ENCODE measurements at places on chromosomes 5 and 9. TPM values are rescaled to one million over a fixed set of nuclear protein-coding genes. Genes with fewer than 3 reads are reported as not detected.
A peak's percentile ranks its signal among the peaks of the same experiment; 100 is the strongest.

DNA sequence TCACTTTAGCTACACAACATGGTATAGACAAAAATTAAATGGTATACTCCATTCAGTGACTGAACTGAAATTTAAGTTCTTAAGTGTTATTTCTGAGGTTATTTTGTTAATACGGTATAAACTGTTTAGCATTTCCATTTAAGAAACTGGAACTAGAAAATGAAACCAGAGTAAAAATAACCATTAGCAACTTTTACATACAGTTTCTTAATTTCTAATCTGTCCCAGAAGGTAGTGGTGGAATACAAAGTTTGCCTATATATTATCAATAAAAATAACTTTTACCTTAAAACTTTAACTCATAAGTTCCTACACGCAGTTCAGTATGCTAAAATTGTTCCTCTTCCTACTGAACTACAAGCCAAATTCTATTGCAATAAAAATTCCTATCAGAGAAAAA is 10.3 kb downstream of the GOLPH3 start:
- H3K27ac ChIP-seq, result no peak overlapping the region
- H3K4me1 ChIP-seq, result no peaks in the 10 kb centered on the region
- no peak overlapping the region for H3K4me3 ChIP-seq

Gene ZCCHC10
- total RNA-seq, result 37.6 TPM

Gene PGGT1B
- 33.7 TPM for total RNA-seq

DNA sequence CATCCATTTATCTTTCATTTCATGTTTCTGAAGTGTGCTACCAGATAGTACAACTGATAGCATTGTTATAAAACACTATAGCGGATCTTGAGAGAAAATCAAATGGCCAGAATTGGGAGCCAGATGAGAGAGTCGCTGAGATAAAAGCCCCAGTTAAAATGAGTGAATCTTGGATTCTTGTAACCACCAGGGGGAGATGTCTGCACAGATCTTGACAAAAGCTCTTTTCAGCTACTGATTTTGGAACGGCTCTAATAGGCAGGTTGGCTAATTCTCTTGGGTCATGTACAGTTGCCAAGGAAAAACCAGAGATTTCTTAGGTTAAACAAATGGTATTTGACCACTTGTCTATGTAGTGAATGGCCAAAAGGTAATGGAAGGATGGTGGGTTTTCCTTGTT is 21.7 kb downstream of the F2RL2 start:
- no peak overlapping the region for H3K27ac ChIP-seq
- peak; percentile 76 for DNase-seq
- H3K36me3 ChIP-seq, result no peaks in the 10 kb centered on the region
- no peak overlapping the region for H3K4me3 ChIP-seq

GRCh38 chr5:43773478-43773844 is 170.5 kb downstream of the NNT start:
- H3K27ac ChIP-seq, result peak overlapping the region; percentile 75
- no peaks in the 10 kb centered on the region for H3K36me3 ChIP-seq
- no peak overlapping the region for H3K4me3 ChIP-seq
- DNase-seq, result no peak

DNA sequence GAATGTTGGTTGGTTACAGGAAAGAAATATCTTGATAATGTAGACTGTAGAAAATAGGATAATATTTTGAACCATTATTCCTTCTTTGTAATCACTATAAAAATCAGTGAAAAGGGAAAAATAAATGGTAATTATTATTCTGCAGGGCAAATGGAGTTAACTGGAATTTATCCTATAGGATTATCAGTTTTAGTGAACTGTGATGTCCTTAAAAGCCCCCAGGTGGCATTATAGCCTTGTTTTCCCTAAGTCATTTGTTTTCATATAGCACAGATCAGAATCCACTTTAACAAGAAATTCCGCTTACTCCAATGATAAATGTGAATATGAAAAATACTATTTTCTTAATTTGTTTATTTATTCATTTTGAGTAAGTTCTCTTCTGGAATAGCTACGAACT is 26.2 kb upstream of the WDR41 start:
- H3K4me1 ChIP-seq, result no peaks in the 10 kb centered on the region
- H3K27me3 ChIP-seq, result peaks cover 9% of the 10 kb centered on the region
- H3K27ac ChIP-seq, result no peak overlapping the region
- H3K4me3 ChIP-seq, result no peak overlapping the region
